ENCODE measurements at places on chromosomes 1 and 21.

GRCh38 chr1:228338521-228339051, 68.0 kb downstream of the TRIM11 start:
- DNase-seq: no peak

GRCh38 chr1:234479310-234479559, 256 bp upstream of the TARBP1 start:
- DNase-seq: no peak

- DNase-seq: peak; percentile 80
Observed at GRCh38 chr1:217407534-217408001, 223.3 kb downstream of the GPATCH2 start.

DNA sequence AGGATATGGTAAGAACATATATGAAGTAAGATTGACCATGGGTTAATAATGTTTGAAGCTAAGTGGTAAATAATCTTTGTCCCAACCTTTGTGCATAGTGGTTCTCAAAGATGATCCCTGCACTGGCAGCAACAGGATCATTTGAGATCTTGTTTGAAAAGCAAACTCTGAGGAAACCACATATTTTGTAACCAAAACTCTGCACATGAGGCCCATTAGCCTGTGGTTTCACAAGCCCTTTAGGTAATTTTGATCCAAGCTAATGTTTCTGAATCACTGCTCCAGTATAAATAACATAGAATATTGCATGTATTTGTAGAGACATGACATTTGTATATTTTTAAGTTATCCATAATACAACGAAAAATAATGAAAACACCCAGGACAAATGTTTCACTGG, 147.9 kb upstream of the RGS18 start:
- no peak for DNase-seq

DNA sequence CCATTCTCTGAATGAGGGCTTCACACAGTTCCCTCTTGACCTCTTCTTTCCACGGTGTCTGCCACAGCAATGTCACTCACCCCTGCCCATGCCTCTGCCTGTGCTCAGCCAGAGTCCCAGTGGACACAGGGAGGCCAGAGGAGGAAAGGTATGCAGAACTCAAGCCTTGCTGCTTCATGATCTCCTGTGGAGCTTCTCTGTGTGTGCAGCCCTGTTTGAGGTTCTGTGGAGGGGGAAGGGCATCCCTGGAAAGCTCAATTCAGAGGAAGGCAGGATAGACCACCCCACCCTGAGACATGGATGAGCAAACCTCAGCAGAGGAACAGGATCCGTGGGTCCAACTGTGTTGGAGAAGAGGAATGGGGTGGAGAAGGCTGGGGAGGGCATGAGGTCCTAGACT, 2.0 kb downstream of the HCN3 start:
- no peak for DNase-seq

DNA sequence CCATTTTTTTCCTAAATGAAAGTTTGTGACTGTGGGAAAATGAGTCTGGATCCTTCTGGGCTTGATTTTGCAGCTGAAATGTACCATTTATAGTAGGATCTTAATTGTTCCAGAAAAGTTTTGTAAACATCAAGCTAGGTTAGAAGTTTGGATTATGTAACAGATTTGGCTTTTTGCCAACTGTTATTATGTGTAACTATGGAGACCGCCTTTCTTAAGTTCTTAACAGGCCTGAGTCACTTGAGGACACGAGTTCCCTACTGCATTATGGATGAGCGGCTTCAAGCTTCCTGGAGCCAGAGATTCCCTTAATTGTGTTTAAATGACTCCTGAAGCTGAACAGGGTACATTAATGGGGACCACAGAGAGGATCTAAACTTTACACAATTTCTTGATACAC, 22.2 kb downstream of the SLC25A33 start:
- peak; percentile 74 for DNase-seq

DNA sequence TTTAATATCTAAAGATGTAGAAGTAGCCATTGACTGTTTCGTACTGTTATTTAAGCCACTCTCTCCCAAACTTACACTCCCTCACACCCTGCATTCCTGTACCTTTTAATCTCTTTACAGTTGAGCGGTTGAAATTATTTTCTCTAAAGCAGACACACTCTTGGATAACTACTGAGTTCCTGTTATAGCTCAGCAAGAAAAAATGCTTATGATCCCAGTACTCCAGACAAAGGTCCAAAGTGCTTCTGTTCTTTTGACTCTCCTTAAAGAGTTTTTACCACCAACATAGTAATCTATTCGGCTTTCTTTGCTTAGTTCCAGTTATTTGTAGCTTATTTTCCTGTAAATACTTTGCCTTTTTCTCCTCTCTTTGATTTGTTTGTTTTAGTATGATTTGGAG, 100.1 kb downstream of the ATF6 start:
- no peak for DNase-seq

- no peak for DNase-seq
Observed at GRCh38 chr1:228011721-228012311, 5.0 kb downstream of the WNT3A start.

DNA sequence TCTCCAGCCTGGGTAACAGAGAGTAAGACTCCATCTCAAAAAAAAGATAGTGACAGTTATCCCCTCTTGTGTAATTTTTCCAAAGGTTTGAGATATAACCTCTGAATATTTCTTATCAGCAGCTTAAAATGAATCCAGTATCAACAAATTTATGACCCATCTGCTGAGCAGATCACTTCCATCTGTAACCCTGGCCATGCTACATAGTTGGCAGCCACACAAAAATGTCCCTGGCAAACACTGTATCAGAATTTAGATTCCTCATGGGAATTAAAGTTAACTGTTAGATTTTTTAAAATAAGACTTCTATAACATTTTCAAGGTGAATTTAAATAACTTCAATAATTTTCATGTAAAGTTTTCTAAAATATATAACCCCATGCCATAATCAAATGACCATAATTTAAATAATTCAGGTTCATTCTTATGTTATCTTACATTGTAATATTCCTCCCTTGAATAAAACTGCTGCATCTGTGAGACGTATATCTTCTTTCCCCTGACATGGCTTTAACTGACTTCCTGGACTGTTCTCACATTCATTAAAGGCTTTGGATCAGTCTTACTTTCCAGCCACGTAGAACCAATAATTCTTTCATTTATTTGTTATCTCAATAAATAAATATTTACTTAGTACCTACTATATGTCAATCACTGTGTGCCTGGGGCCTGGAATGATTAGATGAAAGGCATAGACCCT, 5.3 kb upstream of the PRPF38B start:
- no peak for DNase-seq

GRCh38 chr1:112904071-112904830, 51.7 kb downstream of the SLC16A1 start:
- DNase-seq: no peak

DNA sequence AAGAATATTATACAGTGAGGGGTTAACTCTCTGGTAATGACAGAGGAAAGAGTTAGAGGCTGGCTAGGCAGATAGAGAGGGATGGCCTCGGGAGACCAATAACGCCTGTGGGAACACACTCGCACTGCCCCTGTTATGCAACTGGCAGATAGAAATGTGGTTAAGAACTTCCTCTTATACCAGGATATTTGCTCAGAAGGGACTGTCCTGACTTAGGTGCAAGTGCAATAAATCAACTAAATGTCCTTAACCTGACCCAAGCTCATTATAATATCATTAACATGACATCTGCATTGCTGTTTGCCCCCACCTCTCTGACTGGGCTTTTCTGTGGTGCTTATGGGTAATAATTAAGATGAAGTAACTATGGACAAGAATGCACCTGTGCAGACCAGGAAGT, 1518.0 kb downstream of the NCAM2 start:
- no peak for DNase-seq
